ENCODE measurements at places on chromosomes 3 and 15.

DNA sequence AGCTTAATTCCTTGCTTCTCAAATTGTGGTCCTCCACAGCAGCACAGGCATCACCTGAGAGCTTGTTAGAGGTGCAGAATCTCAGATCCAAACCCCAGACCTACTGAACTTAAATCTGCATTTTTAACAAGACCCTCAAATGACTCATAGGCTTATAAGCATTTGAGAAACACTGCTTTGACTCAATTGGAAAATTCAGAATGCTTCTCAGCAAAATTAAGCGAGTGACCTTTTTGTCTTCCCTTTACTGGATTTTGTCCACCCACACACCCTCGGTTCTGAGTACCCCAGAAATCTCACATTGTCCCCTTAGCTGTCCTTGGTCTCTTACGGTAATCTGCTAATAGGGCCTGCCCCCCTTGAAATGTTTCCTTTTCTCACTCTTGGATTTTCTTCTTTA is 17.9 kb downstream of the CD80 start:
- DNase-seq: no peak

GRCh38 chr15:79682285-79682684 is 214.5 kb downstream of the MTHFS start:
- no peak for DNase-seq

- DNase-seq: no peak
These were observed 21.2 kb upstream of the PIGZ start for GRCh38 chr3:196989721-196990262.

GRCh38 chr3:55686426-55687254 is 199.5 kb upstream of the WNT5A start:
- DNase-seq: no peak

DNA sequence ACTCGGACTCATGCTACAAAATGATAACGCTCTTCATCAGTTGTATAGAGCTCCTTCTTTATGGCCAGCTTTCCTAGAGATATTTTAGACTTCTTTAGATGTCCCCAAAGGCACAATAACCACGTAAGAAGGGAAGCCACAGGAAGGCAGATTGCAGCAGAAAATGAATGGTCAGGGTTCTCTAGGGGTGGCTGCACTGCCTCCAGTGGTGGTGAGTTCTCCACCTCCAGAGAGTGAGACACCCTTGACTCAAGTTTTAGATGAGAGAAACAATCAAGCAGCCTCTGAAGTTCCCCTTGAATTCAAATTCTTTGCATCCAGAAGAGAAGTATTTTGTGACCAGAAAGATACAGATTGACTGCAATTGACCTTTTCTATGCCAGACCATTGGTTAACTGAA is 191.5 kb downstream of the TP63 start:
- DNase-seq: no peak

- DNase-seq: no peak
These were observed 5.5 kb downstream of the SFMBT1 start for GRCh38 chr3:53040351-53040820.

DNA sequence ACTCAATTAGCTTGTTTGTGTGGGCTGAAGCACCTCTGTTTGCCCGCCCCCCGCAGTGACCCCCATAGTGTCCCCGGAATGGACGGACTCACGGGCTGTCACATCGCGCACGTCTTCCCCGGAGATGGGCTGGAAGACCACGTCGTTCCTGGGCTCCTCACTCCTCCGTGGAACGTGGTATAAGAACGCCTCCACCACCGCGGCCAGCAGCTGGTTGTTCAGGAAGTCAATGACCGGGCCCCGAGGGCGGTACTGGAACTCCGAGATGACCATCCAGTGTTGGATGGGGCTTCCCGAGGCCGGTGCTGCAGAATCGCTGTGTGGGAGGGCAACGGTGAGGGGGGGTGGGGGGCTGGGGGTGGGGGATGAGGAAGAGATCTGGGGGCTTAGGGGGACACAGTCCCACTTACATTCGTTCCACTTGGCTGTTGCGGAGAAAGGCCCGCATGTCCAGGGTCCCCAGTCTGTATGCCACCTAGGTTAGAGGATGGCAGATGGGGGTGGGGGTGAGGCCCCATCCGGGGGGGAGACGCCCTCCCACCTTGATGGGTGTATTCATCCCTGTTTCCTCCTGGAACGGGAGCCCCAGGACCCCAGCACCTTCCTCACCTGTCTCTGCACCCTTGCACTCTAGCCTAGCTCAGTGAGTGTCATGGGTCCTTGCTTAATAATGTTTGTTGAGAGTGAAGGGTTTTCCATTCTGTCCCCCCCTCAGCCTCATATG is 30.2 kb downstream of the MUC20 start:
- no peak for DNase-seq

- DNase-seq: no peak
These were observed 10.1 kb upstream of the CAMK1 start for GRCh38 chr3:9779721-9780457.

DNA sequence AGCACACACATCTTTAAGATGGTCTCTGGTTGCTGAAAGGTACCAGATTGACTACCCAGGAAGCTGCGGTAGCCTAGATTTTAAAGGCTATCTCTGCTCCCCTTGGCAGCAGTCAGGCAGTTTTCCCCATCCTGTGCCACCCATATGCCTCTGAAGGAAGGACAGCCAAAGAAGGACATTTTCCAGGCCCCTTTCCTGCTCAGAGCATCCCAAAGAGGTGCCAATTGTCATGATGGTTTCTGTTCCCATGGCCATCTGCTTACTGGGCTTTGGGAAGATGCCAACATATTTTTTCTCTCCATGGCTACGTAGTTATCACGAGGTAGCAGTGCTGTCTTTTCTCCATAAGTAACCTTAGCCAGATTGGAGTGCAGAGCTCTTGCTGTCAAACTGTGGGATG is 39.7 kb downstream of the UNC13C start:
- DNase-seq: no peak

- no peak for DNase-seq
These were observed 40.1 kb upstream of the PDCD6IP start for GRCh38 chr3:33758281-33758680.

- no peak for DNase-seq
These were observed 806.5 kb downstream of the OTOL1 start for GRCh38 chr3:162302983-162303624.

- DNase-seq: no peak
These were observed 34.1 kb upstream of the WNT5A start for GRCh38 chr3:55521064-55521737.

DNA sequence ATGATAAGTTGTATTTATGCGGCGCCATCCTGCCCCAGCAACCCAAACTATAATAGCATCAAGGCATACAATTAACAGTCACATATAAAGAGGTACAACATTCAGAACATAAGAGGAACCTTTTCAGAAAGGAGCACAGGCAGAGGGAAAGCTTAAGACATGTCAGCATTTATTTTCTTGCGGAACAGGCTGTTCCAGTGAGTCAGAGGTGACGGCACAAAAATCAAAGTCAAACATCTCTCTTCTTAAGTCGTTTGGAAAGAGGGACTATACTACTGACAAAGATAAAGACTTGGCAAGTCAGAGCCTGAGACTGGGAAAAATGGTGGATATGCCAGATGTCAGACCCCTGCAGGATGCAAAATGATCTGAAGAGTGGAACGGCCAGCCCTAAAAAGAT is 128.4 kb downstream of the CTNNB1 start:
- DNase-seq: no peak

DNA sequence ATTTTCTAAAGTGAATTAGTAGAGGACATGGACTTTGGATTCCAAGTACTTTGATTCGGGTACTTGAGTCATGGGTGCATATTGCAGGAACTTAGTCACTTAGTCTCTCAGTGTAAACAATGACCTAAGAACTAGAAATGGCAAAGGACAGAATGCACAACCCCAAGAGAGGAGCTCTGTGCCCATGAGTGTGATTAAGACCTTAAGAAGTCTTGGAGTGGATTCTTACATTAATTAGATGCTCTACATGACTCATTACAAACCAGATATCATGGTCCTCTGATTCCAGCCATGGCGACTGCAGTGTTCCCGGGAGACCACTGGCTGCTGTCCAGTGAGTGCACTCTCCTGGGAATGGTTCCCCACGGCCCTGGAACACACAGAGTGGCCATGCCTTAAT is 251.5 kb downstream of the GABRG3 start:
- DNase-seq: no peak

DNA sequence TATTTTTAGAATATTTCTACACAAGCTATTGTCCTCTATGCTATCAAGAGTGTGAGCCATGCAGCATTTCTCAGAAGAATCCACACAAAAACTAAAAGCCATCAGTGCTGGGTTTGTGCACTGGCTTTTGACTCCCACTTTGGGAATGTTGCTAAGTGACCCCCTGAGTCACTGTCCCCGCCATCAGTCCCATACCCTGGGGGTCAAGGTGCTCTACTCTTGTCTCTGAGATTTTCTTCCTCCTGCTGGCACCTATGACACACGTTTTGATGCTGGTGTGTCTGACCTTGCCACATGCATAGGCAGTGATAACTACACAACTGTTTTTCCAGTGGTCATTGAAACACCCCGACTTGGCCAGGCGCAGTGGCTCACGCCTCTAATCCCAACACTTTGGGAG is 19.8 kb downstream of the CMTM7 start:
- no peak for DNase-seq

DNA sequence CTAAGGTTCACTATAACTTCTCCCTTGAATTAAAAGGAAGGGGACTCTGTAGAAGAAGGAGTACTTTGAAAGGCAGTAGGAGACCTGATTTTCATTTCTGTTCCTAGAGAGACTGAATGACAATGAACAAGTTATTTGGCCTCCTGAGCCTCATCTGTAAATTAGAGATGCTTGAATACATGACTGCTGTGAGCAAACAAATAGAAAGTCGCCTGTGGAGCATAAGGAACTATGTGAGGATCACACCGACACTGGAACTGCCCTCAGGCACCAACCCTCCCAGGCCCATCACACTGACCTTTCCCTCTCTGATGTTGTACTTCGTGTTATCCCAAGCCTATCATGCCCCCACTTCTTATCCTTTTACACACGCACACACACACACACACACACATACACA is 48.6 kb downstream of the IMPG2 start:
- DNase-seq: no peak

DNA sequence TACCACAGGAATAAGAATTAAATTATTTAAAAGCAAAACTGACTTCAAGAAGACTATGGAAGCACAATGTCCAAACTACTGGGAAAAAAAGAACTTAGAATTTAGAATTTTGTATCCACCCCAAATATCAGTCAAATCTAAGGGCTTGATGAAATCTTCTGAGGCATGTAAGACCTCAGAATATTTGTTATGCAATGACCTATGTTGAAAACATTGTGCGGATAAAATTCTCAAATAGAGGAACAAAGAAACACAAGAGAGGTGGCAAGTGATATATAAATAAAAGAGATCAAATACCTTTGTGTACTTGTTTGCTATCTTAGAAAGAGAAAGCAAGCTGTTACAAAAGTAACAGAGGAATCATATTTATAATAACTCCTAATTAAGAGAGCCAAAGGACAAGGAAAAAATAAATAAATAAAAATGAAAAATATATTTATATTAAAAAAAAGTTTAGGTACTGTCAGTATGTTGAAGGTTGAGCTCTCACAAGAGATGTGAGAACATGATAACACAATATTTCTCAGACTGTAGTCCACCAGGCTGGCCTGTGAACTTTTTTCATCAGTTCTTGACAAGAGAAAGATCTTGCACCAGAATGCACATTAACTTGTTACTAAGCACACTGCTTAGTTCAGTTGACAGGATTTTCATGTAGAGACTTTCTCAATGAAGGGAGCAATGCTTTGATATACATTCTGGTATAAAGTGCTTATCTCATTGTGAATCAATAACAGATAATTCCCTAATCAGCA is 50.0 kb downstream of the CPA3 start:
- DNase-seq: no peak

- no peak for DNase-seq
These were observed 13.8 kb upstream of the TNFSF10 start for GRCh38 chr3:172536993-172537419.

DNA sequence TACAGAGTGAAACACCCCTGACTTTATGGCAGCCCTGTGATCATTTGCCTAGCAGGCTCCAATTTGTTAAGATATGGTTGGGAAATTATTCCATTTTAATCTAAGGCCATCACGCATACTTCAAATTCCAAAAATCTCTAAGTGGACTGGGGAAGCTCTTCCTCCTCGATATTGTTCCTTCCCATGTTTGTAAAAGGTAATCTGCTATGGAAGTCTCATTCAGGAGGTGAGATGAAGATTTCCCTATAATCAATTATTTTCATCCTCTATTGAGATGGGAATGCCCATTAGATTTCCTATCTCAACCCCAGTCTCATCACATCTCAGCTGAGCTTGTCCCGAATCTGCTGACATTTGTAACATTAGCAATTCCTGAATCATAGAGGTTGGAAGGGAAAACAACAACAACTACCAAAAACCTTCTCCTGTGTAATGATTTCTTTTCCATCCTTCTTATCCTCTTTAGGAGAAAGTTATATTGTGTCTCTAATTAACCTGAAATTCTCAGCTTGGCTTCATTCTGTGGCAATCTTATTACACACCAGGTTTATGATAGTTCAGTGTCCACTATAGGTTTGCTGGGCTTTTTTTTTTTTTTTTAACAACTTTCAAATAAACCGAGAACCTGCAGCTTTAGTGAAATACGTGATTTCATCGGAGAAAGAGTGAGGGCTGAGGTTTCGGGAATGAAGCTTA is 2.2 kb upstream of the NR2F2 start:
- DNase-seq: no peak

DNA sequence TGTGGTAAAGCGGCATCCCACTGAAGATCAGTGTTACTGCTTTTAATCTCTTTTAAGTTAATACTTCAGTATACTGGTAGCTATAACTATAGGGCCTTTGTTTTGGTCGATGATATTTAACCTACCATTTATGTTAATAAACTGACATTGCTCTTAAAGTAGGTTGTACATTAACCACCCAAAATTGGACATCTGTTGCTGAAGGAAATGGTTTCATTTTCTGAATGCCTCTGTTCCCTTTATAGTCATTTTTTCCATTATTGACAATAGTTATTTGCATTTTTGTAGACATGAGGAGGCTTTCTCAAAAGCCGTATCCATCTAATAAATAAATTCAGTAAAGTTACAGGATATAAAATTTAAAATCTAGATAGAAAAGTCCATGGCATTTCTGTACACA is 252.4 kb upstream of the UBE2E1 start:
- DNase-seq: no peak

DNA sequence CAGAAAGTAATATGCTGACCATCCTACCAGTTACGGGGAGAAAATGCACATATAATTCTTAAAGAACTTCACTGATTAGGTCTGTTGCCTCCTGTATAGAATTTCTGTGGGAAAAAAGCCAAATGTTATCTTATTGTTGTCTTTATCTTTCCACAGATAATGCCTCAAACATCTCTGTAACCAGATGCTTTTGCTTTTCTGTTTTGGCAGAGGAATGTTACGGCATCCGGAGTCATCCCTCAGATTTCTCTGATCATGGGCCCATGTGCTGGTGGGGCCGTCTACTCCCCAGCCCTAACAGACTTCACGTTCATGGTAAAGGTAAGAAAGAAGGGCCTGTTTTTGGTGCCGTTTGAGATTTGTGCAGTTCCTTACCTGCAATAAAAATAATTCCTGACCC is 33.5 kb downstream of the PCCB start:
- DNase-seq: no peak

Measured in NCI-H1105 treated with DMSO at 0.1 percent for 48 hours (cell line).